ENCODE measurements at places on chromosomes 5 and 9. TPM values are rescaled to one million over a fixed set of nuclear protein-coding genes. Genes with fewer than 3 reads are reported as not detected.

Gene HSPB3
- 0.14 TPM for total RNA-seq

Gene ARHGEF39
- 14.9 TPM for total RNA-seq

Gene CD74
- not detected for total RNA-seq

Gene FBP2
- not detected for total RNA-seq

Gene KIF12
- 2.3 TPM for total RNA-seq

Gene RETREG1
- 3.2 TPM for total RNA-seq

Gene PALM2AKAP2
- total RNA-seq, result 0.51 TPM

Gene ADAMTS6
- 0.15 TPM for total RNA-seq

Gene PNPLA7
- total RNA-seq, result 0.71 TPM

Gene ZNF367
- total RNA-seq, result 7.2 TPM

Gene ADAMTSL2
- total RNA-seq, result not detected

Gene SPATA6L
- 1.9 TPM for total RNA-seq

Gene PRDM9
- total RNA-seq, result not detected

Measured in A549 treated with dexamethasone at 1 μM for 4 hours (cell line).